ENCODE measurements at places on chromosomes 12 and 14. TPM values are rescaled to one million over a fixed set of nuclear protein-coding genes. Genes with fewer than 3 reads are reported as not detected.

- no peak for DNase-seq
Observed at GRCh38 chr14:75315144-75315543, 36.5 kb downstream of the FOS start.

DNA sequence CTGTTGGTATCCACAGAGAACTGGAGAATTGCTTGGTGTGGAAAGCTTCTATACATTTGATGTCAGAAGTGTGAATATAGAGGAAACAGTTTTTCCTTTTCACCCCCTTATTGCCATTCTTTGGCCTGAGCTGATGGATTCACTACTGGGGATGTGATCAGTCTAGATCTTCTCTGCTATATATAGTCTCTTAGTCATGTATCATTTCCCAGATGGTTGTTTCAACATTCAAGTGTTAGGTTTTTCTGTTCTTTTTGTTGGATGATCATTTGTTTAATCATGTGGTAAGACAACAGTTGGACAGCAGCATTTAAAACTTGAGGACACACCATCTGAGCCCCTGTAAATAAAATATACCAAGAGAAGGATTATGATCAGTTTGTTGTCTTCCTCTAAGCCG lies 29.6 kb downstream of the TMX1 start:
- no peak for DNase-seq

- no peak for DNase-seq
Observed at GRCh38 chr14:88802596-88802995, 9.8 kb upstream of the EML5 start.

DNA sequence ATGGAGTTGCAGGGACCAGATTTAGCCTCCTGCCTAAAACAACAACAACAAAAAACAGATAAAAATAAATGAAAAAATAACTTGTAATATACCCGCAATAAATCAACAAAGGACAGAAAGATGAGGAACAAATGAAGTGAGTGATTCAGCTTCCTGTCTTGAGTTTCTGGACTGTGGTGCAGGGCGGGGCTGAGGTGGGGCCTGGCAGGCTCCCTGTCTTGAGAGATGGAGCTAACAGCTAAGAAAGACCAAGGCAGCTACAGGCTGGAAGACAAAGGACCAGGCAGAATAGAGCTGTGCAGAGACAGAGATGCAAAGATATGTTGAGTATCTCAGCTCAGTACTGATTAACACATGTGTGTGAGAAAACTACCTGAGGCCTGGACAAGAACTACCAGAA lies 879.2 kb downstream of the AACS start:
- no peak for DNase-seq

GRCh38 chr14:55851961-55852360 lies 266.2 kb upstream of the PELI2 start:
- DNase-seq = no peak

GRCh38 chr14:56304456-56304855 lies 186.2 kb downstream of the PELI2 start:
- no peak for DNase-seq

GRCh38 chr12:94262228-94263010 lies 114.0 kb downstream of the PLXNC1 start:
- peak; percentile 75 for DNase-seq

Gene VRTN
- total RNA-seq = not detected

DNA sequence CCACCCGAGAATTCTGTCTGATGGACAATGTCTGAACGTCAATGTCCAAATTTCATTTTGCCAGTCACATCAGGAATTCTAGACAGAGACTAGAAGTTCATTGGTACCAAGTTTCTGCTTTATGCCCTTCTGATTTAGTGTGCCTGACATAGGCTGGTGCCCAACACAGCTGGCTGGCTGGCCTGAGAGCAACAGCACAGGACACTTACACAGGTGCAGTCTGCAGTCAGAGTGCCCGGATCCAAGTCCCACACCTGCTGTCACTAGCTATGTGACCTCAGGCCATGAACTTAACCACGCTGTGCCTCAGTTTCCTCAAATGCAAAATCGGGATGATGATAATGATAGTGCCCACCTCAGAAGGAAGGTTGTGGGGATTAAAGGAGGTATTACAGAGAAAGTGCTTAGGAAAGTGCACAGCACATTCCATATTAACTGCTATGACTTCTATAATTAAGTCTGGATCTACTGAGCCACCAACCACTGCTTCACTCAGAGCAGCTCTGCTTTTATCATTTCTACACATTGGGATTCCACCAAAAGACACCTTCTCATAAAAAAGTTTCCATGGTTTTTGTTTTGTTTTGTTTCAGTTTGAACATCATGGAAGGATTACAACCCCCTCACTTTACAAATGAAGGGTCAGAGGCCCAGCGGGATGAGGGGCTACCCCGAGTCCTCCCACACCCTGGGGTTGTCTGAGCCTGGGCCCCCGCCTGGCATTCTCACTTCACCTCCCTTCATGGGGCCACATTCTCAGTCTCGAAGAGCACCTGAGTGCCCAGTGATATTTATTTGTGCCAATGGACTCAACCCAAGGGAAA lies 168.8 kb upstream of the BCL2L14 start:
- DNase-seq = no peak

DNA sequence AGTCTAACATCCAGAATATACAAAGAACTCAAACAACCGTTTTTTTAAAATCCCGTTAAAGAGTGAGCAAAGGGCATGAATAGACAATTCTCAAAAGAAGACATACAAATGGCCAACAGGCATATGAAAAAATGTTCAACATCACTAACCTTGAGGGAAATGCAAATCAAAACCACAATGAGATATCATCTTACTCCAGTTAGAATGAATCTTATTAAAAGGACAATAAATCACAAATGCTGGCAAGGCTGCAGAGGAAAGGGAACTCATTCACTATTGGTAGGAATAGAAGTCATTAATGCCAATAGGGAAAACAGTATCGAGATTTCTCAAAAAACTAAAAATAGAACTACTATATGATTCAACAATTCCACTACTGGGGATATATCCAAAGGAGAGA lies 520.1 kb downstream of the RMST start:
- no peak for DNase-seq

DNA sequence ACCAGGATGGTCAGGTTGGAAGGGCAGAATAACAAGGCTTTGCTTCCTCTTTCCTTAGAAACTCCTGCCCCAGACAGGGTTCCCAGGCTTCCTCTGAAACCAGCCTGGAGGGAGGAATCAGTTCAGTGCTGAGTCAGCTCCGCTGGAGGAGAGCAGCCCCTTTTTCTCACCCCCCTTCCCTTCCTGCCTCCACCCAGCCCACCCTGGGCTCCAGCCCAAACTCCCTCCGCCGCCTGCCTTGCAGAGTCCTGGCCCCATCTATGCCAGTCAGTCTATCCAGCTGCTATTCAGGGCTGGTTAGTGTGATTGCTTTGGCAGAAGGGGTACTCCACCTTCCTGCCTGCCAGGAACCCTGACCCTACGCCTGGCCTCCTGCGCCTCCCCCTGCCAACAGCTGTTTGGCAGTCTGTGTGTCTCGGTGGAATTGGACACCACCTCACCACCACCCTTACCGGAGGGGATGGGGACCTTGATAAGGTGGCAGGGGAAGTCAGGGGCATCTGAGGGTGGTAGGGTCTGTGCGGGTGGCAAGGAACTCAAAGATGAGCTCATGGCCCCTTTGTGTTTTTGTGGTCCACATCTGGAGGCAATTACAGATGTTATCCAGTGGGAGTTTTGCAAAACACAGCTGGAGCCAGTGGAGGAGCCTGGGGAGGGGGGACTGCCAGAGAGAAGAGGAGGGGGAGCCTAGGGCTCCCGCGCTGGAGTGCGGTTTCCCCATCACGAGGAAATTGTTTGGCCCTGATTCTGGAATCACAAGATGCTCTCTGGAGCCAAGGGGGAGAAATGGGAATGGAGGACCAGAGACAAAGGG lies 12.2 kb downstream of the MMP14 start:
- peak; percentile 41 for DNase-seq

Gene SPX
- 0.41 TPM for total RNA-seq

Gene RPS26
- total RNA-seq = 15.5 TPM

Gene TPPP2
- total RNA-seq = not detected

GRCh38 chr12:83089575-83089974 lies 402.9 kb downstream of the TMTC2 start:
- DNase-seq = no peak

DNA sequence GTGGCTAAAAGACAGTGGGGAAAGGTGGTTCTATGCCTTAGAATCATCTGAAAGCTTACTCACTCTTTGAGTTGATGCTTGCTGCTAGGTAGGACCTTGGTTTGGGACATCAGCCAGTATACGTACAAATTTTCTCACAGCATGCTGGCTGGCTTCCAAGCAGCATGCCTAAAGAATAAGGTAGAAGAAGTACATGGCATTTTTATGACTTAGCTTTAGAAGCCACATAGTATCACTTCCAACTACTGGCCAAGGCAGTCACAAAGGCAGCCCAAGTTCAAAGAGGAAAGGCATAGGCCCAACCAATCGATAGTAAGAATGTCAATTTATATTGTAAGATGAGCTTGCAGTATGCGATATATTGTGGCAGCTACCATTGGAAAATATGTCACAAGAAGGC lies 284.2 kb upstream of the CAND1 start:
- no peak for DNase-seq

DNA sequence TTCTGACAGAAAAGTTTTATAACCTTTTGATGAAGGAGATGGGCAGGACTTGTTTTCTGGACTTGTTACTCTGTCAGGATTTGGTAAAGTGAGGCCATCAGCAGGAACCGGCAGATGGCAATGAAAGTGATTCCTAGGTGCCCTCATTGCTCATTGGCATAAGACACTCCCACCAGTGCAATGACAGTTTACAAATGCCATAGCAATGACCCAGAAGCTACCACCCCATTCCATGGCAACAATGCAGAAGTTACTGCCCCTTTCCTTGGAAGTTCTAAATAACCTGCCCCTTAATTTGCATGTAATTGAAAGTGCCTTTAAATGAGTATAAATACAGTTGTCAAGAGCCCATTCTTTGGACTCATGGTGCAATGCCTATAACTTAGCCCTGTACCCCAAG lies 222.6 kb downstream of the CEP128 start:
- no peak for DNase-seq

Gene OSGEP
- total RNA-seq = 36.3 TPM

DNA sequence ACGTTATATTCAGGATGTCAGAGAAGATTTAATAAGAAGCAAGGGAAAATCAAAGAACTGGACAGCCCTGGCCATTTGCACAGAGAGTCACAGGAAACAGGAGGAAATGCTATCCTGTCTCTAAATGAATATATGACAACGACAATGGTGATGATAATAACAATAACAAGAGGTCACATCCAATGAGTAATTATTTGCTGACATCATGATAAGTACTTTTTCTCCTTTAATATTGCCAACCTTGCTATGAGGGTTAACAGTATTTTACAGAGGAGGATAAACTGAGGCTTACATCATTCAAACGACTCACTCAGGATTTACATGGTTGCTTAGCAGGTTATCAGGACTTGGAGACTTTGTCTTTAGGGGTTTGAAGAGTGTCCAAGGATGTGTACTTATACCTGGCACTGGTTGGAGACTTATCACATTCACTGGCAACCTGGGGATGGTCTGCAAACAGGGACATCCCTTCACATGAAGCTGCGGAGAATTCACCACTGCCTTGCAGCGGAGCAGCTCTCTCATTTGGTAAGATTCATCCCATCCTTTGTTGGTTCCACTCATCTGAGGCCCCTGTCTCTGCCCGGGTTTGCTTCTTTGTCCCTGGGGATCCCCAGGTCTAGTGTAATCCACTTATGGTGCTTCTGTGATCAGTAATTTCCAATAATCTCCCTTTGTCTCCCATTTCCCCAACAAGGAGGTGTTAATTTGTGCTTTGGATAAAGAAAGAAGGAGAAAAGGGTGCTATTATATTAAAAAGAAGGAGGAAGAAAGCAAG lies 637.8 kb downstream of the BCL11B start:
- no peak for DNase-seq

GRCh38 chr14:102795060-102795925 lies 18.0 kb downstream of the TRAF3 start:
- no peak for DNase-seq

GRCh38 chr14:74596741-74597450 lies 15.1 kb downstream of the LTBP2 start:
- no peak for DNase-seq

GRCh38 chr14:44163946-44164345 lies 343.1 kb downstream of the FSCB start:
- DNase-seq = no peak

DNA sequence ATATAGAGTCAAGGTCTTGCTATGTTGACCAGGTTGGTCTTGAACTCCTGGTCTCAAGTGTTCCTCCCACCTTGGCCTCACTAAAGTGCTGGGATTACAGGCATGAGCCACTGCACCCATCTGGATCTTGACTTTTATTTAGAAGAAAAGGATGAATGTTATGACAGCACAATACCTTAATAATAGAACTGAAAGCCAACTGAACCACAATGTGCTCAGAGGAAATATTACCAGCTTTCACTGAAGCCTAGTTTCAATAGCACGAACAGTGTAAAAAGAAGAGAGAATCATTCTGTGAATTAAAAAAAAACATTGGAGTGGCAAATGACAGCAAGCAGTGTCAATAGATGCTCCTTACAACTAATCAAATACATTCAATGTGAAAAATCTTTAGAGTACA lies 239.2 kb upstream of the RMST start:
- no peak for DNase-seq

DNA sequence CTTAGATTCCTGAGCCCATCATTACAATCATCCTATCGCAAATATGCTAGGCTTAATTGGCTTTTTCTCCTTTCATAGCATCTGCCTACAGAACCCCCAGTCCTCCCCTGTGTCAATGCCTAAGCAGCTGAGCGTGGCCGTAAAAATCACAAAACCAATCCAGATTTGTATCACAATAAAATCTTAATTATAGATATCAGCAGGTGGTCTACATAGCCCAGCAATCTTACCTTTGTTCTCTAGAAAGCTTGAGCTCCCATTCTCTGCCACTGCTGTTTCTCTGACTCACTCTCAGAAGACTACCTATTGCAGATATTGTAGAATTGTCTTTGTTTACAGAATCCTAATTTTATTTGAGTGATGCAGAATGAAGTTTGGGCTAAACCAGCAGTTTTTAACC lies 37.9 kb upstream of the PPM1A start:
- DNase-seq = no peak

Gene COCH
- 48.5 TPM for total RNA-seq

DNA sequence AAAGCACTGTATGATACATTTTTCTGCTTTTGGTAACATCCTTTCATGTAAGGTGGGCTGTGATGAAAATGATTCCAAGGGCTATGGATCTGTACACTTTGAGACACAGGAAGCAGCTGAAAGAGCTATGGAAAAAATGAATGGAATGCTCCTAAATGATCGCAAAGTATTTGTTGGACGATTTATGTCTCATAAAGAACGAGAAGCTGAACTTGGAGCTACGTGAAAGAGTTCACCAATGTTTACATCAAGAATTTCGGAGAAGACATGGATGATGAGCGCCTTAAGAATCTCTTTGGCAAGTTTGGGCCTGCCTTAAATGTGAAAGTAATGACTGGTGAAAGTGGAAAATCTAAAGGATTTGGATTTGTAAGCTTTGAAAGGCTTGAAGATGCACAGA lies 22.1 kb upstream of the SRGAP1 start:
- DNase-seq = no peak
